Osteoblast (primary cell): ENCODE measurements at places on chromosomes 5 and 9. TPM values are rescaled to one million over a fixed set of nuclear protein-coding genes. Genes with fewer than 3 reads are reported as not detected.

DNA sequence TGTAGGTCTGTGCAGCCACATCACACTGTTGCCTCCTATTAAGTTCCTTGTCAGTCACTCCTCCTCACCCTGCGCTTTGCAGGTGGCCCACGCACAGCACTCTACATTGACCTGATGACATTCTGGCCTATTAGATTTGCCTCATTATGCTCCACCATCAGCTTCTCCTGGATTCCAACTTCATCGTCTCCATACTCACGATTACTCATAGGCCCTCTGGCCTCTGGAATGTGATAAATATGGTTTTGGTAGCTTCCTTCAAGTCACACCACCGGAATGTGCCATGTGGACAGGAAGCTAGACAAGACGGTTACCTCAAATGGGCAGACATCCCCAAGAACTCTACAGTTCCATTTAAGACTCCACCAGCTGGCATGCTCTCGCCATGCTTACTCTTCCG is 158.0 kb upstream of the LHFPL2 start:
- no peaks in the 10 kb centered on the region for H3K36me3 ChIP-seq
- DNase-seq = peak; percentile 90
- H3K4me1 ChIP-seq = peaks cover 29% of the 10 kb centered on the region
- H3K27me3 ChIP-seq = no peaks in the 10 kb centered on the region
- no peak overlapping the region for H3K4me3 ChIP-seq

- H3K27ac ChIP-seq = no peak overlapping the region
- no peaks in the 10 kb centered on the region for H3K4me1 ChIP-seq
- no peak for DNase-seq
- H3K27me3 ChIP-seq = no peaks in the 10 kb centered on the region
- no peak overlapping the region for H3K4me3 ChIP-seq
Observed at GRCh38 chr5:77987331-77987730, 211.2 kb upstream of the TBCA start.

- no peak for DNase-seq
- no peaks in the 10 kb centered on the region for H3K4me1 ChIP-seq
- no peaks in the 10 kb centered on the region for H3K27me3 ChIP-seq
- no peaks in the 10 kb centered on the region for H3K36me3 ChIP-seq
- H3K4me3 ChIP-seq = no peak overlapping the region
Observed at GRCh38 chr5:171010816-171011215, 149.0 kb downstream of the RANBP17 start.

DNA sequence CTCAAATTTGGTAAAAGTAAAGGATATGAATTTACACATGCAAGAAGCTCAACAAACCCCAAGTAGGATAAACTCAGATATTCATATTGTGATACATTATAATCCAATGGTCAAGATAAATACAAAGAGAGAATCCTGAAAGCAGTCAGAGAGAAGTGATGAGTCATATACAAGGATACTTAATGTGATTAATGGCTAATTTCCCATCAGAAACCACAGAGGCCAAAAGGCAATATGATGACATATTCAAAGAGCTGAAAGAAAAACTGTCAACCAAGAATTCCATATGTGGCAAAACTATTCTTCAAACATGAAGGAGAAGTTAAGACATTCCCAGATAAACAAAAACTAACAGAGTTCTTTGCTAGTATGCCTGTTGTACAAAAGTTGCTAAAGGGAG is 19.5 kb upstream of the IRF1 start:
- no peak overlapping the region for H3K27ac ChIP-seq
- DNase-seq = no peak
- H3K4me3 ChIP-seq = no peak overlapping the region
- H3K36me3 ChIP-seq = no peaks in the 10 kb centered on the region
- H3K4me1 ChIP-seq = peaks cover 16% of the 10 kb centered on the region

DNA sequence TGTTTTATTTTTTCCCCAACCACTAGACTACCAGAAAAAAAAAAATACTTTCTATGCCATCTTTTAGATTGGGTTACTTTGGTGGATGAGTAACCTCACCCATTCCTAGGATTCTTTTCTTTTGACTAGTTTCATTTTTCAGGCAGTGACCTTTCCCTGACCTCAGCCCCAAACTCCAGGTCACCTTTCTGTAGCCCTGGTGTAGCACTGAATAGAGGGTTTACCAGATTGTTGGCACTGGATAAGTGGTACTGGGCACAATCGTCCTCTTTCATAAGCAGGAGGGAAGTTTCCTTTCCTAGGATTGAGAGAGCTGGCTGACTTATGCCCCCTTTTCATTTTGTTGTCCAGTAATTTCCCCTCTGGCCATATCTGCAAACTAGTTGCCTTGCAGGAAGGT is 169.4 kb upstream of the TMEM161B start:
- H3K27me3 ChIP-seq = no peaks in the 10 kb centered on the region
- H3K4me3 ChIP-seq = no peak overlapping the region
- no peak overlapping the region for H3K27ac ChIP-seq
- H3K4me1 ChIP-seq = no peaks in the 10 kb centered on the region
- H3K36me3 ChIP-seq = no peaks in the 10 kb centered on the region

IFNE gene
- total RNA-seq = 2.9 and 3.6 TPM in 2 replicates

FAM193B gene
- 29.2 and 32.6 TPM in 2 replicates for total RNA-seq

RANBP17 gene
- total RNA-seq = 4.0 and 5.0 TPM in 2 replicates
